Activated T-helper 1 cell treated with anti-CD3 and anti-CD28 coated beads, Interleukin-12 subunit alpha, Interleukin-12 subunit beta, Interleukin-2, Interleukin-4 antibody, amounts not matched to agents 30 ng/mL and 10 ng/mL and 1 ng/mL, durations not matched to agents 14 hours and 24 hours and 36 hours (primary cell): ENCODE measurements at places on chromosomes 4 and X. TPM values are rescaled to one million over a fixed set of nuclear protein-coding genes. Genes with fewer than 3 reads are reported as not detected.

GRCh38 chr4:122692641-122693520 is 39.6 kb upstream of the BBS12 start:
- H3K4me1 ChIP-seq, result peaks cover 67% of the 10 kb centered on the region
- DNase-seq, result no peak
- peaks cover 2% of the 10 kb centered on the region for H3K27me3 ChIP-seq
- H3K36me3 ChIP-seq, result peaks cover 7% of the 10 kb centered on the region

The LRAT gene
- not detected in 2 replicates for total RNA-seq

GRCh38 chr4:181650033-181650825 is 593.0 kb upstream of the TENM3 start:
- H3K27me3 ChIP-seq, result no peaks in the 10 kb centered on the region
- H3K36me3 ChIP-seq, result no peaks in the 10 kb centered on the region
- no peak overlapping the region for H3K4me3 ChIP-seq
- no peak overlapping the region for H3K27ac ChIP-seq
- DNase-seq, result no peak

DNA sequence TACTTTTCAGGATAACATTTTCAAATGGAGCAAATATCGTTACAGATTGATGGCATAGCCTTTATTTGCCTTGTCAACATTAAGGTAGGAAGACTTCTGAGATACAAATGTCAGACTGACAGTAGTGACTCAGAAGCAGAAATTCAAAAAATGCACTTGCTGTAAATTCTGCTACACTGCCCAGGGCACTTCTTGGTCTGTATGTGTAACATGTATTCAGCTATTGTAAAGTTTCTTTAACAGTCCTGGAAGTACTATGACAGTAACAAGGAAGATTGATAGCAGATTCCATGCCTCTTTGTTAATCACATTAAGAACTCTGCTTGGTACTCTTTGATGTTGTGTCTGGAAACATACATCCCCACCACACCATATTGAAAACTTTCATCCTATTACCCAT is 69.6 kb upstream of the PCDH18 start:
- H3K4me1 ChIP-seq, result no peaks in the 10 kb centered on the region
- no peak for DNase-seq
- H3K4me3 ChIP-seq, result no peak overlapping the region
- H3K36me3 ChIP-seq, result no peaks in the 10 kb centered on the region
- no peaks in the 10 kb centered on the region for H3K27me3 ChIP-seq
- H3K27ac ChIP-seq, result no peak overlapping the region

- no peak overlapping the region for H3K4me3 ChIP-seq
- no peaks in the 10 kb centered on the region for H3K36me3 ChIP-seq
- no peak for DNase-seq
Measured at GRCh38 chr4:18405054-18405453, 383.5 kb upstream of the LCORL start.

DNA sequence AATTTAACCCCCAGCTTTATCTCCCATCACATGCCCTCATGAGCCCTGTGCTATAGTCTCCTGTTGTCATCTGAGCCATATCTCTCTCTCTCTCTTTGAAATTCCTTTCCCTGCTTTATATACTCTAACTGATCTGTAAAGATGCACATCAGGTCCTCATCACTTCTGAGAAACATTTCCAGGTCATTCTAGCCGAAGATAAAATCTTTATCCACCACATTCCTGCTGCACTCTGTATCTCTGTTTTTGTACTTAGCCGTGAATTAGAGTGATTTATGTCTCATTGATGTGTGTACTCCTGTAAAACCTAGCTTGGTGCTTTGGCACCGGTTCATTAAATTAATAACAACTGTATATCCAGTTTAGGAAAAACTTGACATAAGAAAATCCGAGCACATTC is 113.2 kb downstream of the AFF2 start:
- no peak overlapping the region for H3K4me3 ChIP-seq
- H3K27ac ChIP-seq, result no peak overlapping the region
- no peak for DNase-seq
- peaks cover 1% of the 10 kb centered on the region for H3K27me3 ChIP-seq

DNA sequence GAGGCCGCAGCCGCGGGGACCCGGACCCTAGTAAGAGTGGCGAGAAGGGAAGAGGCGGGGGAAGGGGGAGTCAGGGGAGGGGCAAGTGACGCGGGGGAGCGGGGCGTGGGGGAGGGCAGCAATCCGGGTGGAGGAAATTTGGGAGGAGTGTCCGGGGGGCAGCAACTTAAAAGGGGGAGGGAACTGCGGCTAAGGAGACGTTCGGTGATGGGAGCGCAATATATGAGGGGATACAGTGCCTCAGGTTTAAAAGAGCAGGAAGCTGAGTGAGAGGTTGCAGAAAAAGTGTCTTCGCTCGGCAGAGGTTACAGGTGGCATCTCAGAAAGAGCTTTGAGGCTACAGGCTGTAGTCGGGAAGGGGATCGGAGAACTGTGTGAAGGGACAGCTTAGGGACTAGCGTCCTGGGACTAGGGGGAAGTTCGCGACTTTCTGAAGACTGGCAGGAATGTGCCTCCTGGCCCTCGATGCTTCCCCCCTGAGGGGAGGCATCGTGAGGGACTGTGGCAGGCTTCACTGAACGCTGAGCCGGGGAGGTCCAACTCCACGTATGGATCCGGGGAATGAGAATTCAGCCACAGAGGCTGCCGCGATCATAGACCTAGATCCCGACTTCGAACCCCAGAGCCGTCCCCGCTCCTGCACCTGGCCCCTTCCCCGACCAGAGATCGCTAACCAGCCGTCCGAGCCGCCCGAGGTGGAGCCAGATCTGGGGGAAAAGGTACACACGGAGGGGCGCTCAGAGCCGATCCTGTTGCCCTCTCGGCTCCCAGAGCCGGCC is 519 bp downstream of the FOXO4 start:
- DNase-seq, result no peak
- H3K4me1 ChIP-seq, result peaks cover 36% of the 10 kb centered on the region
- peak overlapping the region; percentile 80 for H3K27ac ChIP-seq
- no peaks in the 10 kb centered on the region for H3K36me3 ChIP-seq
- H3K27me3 ChIP-seq, result peaks cover 8% of the 10 kb centered on the region

DNA sequence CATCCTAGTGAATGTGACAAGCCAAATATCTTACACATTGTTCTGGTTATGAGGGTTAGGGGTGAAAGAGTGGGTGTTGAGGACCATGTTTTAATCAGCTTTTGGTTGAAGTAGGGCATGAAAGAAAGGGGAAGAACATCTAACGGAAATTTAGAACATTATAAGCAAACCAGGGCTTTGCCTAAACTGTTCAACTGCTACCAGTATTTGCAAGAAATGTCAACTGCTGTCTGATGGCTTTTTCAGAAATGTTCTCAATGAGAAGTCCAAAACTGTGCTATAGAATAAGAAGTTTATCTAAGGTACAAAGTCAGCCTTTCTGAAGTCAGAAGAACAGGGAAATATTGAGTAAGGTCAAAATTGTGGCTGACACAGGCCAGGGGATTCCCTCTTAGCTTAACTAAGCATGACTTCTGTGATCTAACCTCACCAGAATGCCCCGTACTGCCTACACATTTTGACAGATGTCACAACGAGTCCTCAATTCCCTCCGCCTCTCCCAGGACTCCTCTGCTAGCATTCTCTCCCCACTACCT is 67.1 kb downstream of the DTHD1 start:
- H3K4me1 ChIP-seq, result peaks cover 45% of the 10 kb centered on the region
- H3K27ac ChIP-seq, result peak overlapping the region; percentile 92
- H3K27me3 ChIP-seq, result no peaks in the 10 kb centered on the region
- no peaks in the 10 kb centered on the region for H3K36me3 ChIP-seq

The HHIP gene
- not detected in 2 replicates for total RNA-seq

GRCh38 chrX:41449131-41449530 is 2.0 kb downstream of the NYX start:
- no peaks in the 10 kb centered on the region for H3K27me3 ChIP-seq
- no peak for DNase-seq
- no peak overlapping the region for H3K27ac ChIP-seq
- no peak overlapping the region for H3K4me3 ChIP-seq
- H3K36me3 ChIP-seq, result no peaks in the 10 kb centered on the region

DNA sequence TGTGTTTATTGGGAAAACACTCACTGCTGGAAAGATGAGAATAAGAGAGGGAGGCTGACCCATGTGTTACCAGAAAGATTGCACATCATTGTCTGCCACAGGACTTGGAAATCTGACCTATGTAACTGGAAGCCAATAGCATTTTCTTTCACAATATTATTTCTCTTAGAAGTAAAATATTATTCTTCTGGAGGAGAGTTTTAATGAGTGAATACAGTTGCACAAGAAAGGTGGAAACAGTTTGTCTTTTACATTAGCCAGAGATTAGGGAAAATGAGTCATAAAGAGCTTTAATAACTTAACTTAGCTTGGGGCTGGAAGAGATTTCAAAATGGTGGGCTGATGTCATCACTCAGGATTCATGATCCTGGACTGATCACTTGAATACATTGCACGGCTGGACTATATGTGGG is 31.5 kb upstream of the LNX1 start:
- no peak overlapping the region for H3K27ac ChIP-seq
- H3K4me3 ChIP-seq, result no peak overlapping the region
- peaks cover 2% of the 10 kb centered on the region for H3K27me3 ChIP-seq
- H3K4me1 ChIP-seq, result no peaks in the 10 kb centered on the region

- no peak for DNase-seq
- no peaks in the 10 kb centered on the region for H3K36me3 ChIP-seq
- no peaks in the 10 kb centered on the region for H3K4me1 ChIP-seq
- H3K4me3 ChIP-seq, result no peak overlapping the region
Measured at GRCh38 chrX:45668686-45669443, 468.2 kb upstream of the DIPK2B start.

GRCh38 chr4:138898282-138898681 is 117.3 kb upstream of the NOCT start:
- no peak overlapping the region for H3K27ac ChIP-seq
- peaks cover 10% of the 10 kb centered on the region for H3K27me3 ChIP-seq
- no peak overlapping the region for H3K4me3 ChIP-seq
- H3K4me1 ChIP-seq, result peaks cover 12% of the 10 kb centered on the region
- H3K36me3 ChIP-seq, result no peaks in the 10 kb centered on the region

The SNCA gene
- 0.18 and 1.1 TPM in 2 replicates for total RNA-seq

DNA sequence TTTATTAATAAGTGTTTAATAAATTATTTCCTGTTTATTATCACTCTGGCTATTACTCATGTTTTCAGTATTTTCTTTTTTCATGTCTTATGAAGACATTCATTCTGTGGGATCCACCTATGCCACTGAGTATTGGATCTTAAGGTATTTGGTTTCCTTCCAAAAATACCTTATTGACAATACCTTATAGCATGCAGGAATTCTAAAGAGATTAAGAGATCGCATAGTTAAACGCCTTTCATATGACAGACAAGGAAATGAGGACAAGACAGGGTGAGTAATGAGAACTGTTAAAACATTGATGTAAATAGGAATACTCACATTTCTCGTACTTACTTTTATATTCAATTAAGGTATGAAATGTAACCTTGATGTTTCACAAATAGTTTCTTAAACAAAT is 38.2 kb upstream of the TMPRSS11B start:
- no peak overlapping the region for H3K27ac ChIP-seq
- no peak for DNase-seq
- peaks cover 4% of the 10 kb centered on the region for H3K27me3 ChIP-seq
- H3K4me1 ChIP-seq, result no peaks in the 10 kb centered on the region

The ATRX gene
- total RNA-seq, result 63.9 and 72.7 TPM in 2 replicates

The RS1 gene
- not detected in 2 replicates for total RNA-seq

The RADX gene
- total RNA-seq, result 5.6 and 6.3 TPM in 2 replicates

DNA sequence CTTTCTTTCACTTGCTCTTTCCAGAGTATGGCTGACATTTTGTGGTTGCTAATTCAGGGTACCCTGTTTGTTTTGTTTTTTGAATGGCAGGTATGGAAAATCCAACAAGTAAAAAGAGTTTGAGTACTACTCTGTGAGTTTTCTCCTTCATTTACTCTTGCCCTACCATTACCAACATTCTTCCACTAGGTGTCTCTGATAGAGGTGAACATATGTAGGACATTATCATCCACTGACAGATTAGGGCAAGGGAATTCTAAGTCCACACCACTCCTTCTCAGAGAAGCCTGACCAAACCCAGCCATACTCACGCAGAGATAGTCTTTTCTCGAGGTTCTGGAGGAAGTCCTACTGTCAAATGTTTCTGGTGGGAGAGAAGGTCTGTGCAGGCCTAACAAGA is 36.7 kb upstream of the HDAC8 start:
- no peak overlapping the region for H3K4me3 ChIP-seq
- DNase-seq, result no peak
- H3K27me3 ChIP-seq, result no peaks in the 10 kb centered on the region
- H3K27ac ChIP-seq, result no peak overlapping the region
- H3K36me3 ChIP-seq, result peaks cover 3% of the 10 kb centered on the region

GRCh38 chr4:2259036-2259540 is 2.8 kb downstream of the MXD4 start:
- H3K4me3 ChIP-seq, result no peak overlapping the region
- H3K27me3 ChIP-seq, result no peaks in the 10 kb centered on the region
- no peaks in the 10 kb centered on the region for H3K36me3 ChIP-seq
- H3K4me1 ChIP-seq, result no peaks in the 10 kb centered on the region
- no peak for DNase-seq

GRCh38 chr4:46993075-46994006 is at the start of gene GABRA4:
Gene GABRA4 (minus strand): TSS chr4:46993581. CDS start chr4:46993424, 157 bp downstream.
- no peak within 1 kb of the TSS for H3K27ac ChIP-seq
- no peak for DNase-seq
- H3K4me3 ChIP-seq, result peak within 1 kb of the TSS; percentile 37
- no peaks in the 10 kb centered on the region for H3K36me3 ChIP-seq
- peaks cover 53% of the 10 kb centered on the region for H3K27me3 ChIP-seq

The TLR3 gene
- not detected in 2 replicates for total RNA-seq

DNA sequence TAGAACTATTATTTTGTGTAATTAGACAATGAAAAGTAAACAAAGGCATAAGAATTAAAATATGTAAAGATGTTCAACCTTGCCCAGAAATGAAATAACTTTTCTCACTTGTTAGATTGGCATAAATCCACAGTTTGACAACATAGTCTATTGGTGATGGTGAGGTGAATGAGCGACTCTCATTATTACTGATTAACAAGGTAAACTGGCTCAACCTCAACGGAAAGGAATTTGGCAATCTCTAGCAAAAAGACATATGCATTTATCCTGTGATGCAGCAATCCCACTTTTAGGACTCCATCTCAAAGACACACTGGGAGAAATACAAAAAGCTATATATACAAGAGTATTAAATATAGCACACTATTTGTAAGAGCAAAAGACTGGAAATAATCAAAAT is 22.3 kb downstream of the UBA6 start:
- no peak overlapping the region for H3K27ac ChIP-seq
- H3K27me3 ChIP-seq, result no peaks in the 10 kb centered on the region
- DNase-seq, result no peak
- no peak overlapping the region for H3K4me3 ChIP-seq
- H3K36me3 ChIP-seq, result peaks cover 66% of the 10 kb centered on the region
- peaks cover 22% of the 10 kb centered on the region for H3K4me1 ChIP-seq

DNA sequence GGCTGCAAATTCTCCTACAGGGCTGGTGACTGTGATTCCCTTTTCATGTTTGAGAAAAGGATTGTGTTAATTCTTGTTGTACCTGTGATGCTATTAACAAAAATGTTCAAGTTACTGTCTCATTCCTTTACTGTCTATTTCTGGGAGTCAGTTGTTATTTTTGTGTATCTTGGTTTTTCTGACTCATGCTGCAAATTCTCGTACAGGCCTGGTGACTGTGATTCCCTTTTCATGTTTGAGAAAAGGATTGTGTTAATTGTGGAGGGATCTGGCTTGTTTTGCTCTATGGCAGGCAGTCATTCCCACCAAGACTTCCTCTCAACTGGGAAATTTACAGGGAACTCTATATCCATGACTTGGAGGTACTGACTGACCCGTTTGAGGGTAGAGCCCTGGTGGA is 693.4 kb upstream of the INTU start:
- DNase-seq, result no peak
- H3K4me1 ChIP-seq, result no peaks in the 10 kb centered on the region
- no peaks in the 10 kb centered on the region for H3K36me3 ChIP-seq
- no peaks in the 10 kb centered on the region for H3K27me3 ChIP-seq
- no peak overlapping the region for H3K4me3 ChIP-seq
- no peak overlapping the region for H3K27ac ChIP-seq
